Stimulated activated CD8-positive, alpha-beta memory T cell treated with anti-CD3 and anti-CD28 coated beads, Interleukin-12 subunit alpha, Interleukin-12 subunit beta, amount 100 ng/mL, for 1 hour (primary cell): ENCODE measurements at places on chromosomes 1 and 21.

- no peak for DNase-seq
Observed at GRCh38 chr1:168792592-168793125, 63.7 kb upstream of the DPT start.

- no peak for DNase-seq
Observed at GRCh38 chr21:38306433-38307141, 49.8 kb downstream of the KCNJ15 start.

DNA sequence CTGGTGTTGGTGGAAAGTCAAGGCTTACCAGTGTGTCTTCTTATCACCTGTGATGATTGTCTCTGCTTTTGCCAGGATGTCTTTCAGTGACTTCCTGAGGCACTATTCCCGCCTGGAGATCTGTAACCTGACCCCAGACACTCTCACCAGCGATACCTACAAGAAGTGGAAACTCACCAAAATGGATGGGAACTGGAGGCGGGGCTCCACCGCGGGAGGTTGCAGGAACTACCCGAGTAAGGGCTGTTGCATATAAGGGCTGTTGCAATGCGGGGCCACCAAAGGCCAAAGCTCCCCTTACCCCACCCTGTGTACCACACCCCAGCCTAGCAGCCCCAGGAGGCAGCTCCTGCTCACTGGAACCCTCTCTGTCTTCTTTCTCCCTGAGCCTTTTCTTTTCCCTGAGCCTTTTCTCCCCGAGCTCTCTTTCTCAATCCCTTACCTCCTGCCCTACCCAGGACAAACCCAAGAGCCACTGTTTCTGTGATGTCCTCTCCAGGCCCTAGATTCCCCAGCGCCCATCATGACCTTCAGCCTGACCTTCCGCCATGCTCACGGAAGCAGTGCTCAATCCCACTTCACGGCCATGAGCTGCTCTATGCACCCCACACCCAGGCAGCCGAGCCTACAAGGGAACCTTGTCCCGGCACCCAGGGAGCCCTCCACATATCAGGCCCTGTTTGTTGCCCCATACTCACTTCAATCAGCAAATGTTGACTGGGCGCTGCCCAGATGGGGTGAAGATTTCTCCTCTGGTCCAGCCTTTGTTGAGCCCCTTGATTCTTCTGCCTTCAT, 40.6 kb downstream of the CAPN2 start:
- DNase-seq, result no peak

DNA sequence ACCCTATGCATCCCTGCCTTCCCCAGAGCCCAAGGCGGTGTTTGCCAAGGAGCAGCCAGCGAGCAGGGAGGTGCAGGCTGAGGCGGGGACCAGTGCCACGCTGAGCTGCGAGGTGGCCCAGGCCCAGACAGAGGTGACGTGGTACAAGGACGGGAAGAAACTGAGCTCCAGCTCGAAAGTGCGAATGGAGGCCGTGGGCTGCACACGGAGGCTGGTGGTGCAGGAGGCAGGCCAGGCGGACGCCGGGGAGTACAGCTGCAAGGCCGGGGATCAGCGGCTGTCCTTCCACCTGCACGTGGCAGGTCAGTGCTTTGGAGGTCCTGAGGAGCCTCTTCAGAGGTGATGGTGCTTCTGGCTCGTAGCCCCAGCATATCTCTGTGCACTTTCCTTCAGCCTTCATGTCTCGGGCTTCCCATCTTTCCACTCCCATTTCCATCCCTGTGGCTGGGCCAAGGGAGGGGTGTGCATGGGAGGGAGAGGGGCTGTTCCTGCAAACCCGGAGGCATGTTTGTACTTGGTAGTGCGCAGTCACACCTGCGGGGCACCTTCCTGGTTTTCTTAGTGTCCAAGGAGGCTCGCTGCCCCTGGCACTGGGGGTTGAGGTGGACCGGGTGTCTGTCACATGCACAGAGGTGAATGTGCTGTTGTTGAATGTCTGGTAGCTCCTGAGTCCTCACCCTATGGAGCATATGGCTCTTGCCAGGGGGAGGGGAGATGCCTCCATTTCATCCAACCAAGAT, 56.4 kb downstream of the OBSCN start:
- no peak for DNase-seq

DNA sequence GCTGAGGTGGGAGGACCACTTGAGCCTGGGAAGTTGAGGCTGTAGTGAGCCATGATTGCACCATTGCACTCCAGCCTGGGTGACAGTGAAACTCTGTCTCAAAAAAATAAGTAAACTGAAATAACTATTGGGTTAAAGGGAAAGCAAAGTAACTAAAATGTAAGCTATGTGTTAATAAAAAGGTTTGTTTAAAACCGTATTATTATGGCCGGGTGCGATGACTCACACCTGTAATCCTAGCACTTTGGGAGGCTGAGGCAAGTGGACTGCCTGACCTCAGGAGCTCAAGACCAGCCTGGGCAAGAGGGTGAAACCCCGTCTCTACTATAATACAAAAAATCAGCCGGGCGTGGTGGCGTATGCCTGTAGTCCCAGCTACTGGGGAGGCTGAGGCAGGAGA, 27.0 kb downstream of the NVL start:
- no peak for DNase-seq

GRCh38 chr1:230633469-230633868, 8.8 kb upstream of the COG2 start:
- no peak for DNase-seq

DNA sequence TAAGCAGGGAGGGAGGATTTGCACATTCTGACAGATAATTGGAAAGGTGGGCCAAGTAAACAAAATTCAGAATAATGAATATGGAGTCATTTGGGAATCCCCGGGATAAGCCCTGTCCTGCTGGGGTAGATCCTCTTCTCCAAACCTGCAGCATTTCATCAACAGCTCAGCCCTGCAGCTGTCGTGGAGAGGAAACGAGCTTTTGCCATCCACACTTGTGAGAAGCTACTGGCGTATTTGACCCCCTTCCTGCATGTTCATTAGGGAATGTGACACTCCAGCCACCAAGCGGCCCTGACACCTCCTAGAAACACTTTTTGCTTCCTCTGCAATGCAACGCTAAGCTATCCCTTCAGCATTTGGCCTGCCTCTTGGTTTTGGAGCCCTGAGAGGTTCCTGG, 8.0 kb upstream of the LEFTY2 start:
- DNase-seq, result no peak

DNA sequence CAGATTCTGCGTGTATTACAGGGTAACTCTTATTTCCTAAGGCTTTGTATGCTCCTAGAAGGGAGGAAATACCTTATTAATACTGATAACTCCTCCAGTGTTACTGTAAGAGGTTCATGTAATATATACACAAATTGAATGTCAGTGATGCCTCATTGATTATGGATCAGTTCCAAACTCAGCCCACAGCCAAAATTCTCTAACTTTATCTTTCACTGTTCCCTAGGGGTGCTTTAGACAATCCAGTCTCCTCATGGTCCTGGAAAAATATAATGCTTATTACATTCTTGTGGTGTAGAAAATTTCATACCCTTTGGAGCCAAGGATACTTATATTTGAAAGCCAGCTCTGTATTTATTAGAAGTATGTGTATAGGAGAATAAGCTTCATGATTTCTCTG, 73.0 kb downstream of the NGF start:
- DNase-seq, result no peak

DNA sequence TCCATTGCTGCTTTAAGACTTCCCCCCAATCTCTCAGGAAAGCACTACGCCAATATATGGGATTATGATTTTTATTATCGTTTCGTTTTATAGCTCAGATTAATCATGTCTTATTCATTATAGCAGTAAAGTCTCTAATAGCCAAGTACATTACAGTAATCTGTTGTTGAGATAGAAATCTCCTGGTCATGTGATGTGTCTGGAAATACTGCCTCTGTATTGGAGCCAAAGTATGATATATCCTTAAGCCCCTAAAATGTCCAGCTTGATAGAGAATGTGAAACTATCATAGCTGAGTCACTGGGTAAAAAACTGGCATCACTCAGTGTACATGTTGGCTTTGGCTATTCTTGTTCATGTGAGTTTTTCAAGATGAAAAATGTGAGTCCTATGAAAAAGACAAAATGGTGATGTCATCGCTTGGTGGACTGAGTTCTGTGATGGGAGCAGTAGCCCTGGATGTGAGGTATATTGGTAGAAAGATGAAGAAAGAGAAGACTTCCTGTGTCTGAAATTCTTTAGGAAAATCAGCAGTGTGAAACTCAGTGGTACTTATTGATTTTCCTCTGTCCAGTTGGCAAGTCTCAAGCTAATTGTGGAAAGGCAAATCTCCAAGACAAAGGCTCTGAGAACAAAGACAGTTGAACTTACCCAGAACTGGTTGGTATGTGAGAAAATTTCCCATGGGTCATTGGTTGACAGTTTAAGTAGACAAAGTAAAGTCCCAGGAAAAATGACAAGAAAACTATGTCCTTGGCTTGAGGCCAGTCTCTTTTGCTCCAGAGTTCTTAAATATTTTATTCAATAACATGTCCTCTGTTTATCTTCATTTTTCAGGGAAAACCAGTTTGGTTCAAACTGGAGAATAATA, 76.2 kb downstream of the BRINP2 start:
- no peak for DNase-seq

GRCh38 chr1:39890273-39890672, 7.0 kb upstream of the TRIT1 start:
- DNase-seq, result no peak

DNA sequence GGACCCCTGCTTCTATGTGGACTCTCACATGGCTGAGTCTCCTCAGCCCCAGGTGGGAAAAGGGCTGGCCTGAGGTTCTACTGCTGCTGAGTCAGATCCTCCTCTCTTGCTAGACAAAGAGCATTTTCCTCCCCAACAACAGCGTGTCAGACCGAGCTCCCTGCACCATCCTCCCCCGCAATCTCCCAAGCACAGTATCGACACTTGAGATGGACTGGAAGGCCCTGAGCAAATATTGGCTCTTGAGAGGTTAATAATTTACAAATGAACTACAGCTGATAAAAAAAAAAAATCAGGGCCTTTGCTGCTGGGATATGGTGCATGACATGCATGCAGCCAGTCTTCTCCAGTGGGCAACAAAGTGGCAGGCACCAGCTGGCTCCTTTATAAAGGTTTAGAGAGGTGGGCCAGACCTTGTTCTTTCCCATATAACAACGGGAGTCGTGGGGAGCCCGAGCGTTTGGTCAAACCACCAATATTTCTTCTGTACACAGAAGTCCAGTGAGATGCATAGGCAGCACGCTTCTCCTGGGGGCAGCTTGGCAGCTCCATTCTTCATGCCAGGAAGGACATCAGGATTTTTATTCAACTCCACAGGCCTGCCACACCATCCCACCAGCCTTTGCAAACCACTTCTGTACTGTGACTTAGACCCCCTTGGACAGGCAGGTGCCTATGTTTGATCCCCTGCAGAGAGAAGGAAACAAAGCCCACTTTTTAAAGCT, 55.4 kb upstream of the CAMK1G start:
- DNase-seq, result no peak

DNA sequence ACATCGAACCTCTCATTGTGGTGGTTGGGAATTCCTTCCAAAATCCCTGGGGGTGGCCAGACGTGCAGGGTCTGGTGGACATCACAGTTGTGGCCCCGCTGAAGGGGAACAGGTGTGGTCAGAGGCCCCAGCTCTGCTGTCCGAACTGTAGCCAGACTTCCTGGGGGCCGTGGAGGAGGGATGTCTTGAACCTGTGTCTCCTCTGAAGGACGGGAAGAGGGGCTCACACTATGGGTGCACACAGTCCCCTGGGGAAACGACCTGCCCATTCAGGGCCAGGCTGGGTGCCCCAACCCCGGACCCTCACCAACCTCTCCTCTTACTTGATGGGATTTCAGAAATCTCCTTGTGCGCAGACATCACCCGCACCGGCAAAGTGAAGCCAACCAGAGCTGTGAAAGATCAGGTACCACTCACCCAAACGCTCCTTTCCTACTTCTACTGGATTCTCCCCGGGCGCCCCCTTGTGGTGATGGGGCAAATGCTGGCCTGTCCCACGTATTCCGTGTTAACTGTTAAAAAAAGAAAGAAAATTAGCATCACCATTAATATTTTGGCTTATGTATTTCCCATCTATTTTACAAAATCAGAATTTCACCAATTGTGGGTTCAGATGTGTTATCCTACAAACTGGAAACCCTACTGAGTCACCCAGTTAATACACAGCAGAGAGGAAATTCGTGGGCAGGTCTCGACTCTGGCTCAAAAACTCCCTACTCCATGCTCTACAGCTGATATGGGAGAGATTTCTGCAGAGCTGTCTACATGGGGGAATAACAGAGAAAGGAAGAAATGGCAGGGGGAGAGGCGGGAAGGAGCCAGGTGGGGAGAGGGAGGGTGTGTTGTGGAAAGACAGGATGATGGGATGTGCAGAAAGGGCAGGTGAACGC, 28.1 kb downstream of the PADI4 start:
- peak; percentile 42 for DNase-seq

DNA sequence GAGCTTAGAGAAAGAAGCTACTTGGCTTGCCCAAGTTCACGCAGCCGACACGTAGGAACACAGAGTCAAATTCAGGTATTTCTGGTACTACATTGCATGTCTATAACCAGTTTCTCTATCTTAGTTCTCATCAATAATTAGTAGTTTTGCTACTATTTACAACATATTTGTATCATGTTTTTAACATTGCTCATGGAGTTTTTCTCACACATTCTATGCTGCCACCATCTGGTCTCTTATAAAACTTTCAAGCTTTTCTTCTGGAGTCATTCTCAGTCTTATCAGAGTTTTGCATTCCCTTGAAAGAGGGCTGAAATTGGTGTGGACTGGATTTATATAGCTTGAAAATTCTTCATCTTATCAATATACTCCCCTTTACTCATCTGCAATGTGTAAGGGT, 118.8 kb upstream of the PALMD start:
- no peak for DNase-seq

GRCh38 chr1:230784163-230784562, 37.0 kb downstream of the CAPN9 start:
- DNase-seq, result no peak

- no peak for DNase-seq
Observed at GRCh38 chr1:39385067-39385988, 106.1 kb upstream of the BMP8A start.

DNA sequence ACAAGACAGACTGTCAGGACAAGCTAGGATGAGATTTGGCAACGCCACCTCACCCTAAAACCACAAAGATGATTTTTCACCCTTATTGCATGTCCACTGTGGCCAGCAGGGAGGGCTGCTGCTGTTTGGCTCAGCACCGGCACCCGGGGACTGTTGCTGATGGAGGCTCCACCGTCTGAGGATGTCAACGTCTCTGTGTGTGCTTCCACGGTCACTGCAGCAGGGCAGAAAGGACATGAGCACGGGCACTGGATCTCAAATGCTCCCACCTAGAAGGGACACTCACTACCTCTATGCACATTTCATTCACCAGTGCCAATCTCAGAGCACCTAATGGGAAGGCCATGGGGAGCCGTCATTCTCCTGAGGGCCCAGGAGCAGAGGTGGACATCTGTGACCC, 599.6 kb downstream of the PTPRU start:
- no peak for DNase-seq

- DNase-seq, result no peak
Observed at GRCh38 chr1:244957122-244957521, 92.8 kb upstream of the HNRNPU start.

DNA sequence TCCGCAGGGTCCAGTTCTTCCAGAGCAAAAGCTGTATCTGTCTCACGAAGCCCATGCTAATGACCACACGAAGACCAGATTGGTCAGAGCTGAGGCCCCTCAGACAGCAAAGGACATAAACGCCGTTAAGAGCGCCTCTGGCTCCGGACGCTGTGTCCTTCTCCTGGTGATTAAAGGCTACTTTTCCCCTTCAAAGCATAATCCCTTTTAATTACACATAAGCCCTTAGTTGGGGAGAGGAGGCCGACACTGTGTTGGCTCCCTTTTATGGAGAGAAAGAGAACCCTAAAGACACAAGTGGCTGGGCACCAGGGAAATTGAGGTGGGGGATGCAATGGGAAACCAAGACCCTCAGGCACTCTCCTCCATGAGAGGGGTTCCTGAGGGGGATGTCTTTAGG, at the start of gene ABCA4:
ABCA4 (minus strand) TSS at position 158 of the 400 bp plus-strand sequence; CDS start at position 55, 103 bp downstream.
- DNase-seq, result no peak
